ENCODE measurements at places on chromosomes 5 and 9. TPM values are rescaled to one million over a fixed set of nuclear protein-coding genes. Genes with fewer than 3 reads are reported as not detected.

The ITGA2 gene
- 167 TPM for total RNA-seq

The CBY3 gene
- not detected for total RNA-seq

The TMC1 gene
- total RNA-seq: 0.59 TPM

The RPL7A gene
- 1,378 TPM for total RNA-seq

The HAND1 gene
- not detected for total RNA-seq

The ANKHD1 gene
- 77.4 TPM for total RNA-seq

The MAMDC2 gene
- total RNA-seq: 4.7 TPM

The PRELID2 gene
- total RNA-seq: 38.3 TPM

The IFNA2 gene
- total RNA-seq: not detected

The NR2F1 gene
- total RNA-seq: 10.2 TPM

The ADAMTS16 gene
- not detected for total RNA-seq

The OLFML2A gene
- total RNA-seq: 1.3 TPM

The CCNI2 gene
- total RNA-seq: not detected

The AUH gene
- 21.3 TPM for total RNA-seq

The COL15A1 gene
- 229 TPM for total RNA-seq

The EMB gene
- 2.4 TPM for total RNA-seq

The NUTM2G gene
- not detected for total RNA-seq

The TBC1D13 gene
- 17.8 TPM for total RNA-seq

The GABRP gene
- not detected for total RNA-seq

The PDLIM4 gene
- 30.6 TPM for total RNA-seq

Measured in smooth muscle cell of the pulmonary artery (primary cell).